ENCODE measurements at places on chromosomes 5 and 9. TPM values are rescaled to one million over a fixed set of nuclear protein-coding genes. Genes with fewer than 3 reads are reported as not detected.

GRCh38 chr5:119129770-119130169 lies 58.9 kb downstream of the DMXL1 start:
- no peaks in the 10 kb centered on the region for H3K27me3 ChIP-seq
- peaks cover 33% of the 10 kb centered on the region for H3K36me3 ChIP-seq
- DNase-seq = no peak
- no peak overlapping the region for H3K4me3 ChIP-seq
- H3K4me1 ChIP-seq = no peaks in the 10 kb centered on the region

- no peak for DNase-seq
- no peaks in the 10 kb centered on the region for H3K27me3 ChIP-seq
- H3K4me3 ChIP-seq = no peak overlapping the region
- H3K4me1 ChIP-seq = no peaks in the 10 kb centered on the region
These were observed 277.1 kb downstream of the BRINP1 start for GRCh38 chr9:119092125-119092524.

DNA sequence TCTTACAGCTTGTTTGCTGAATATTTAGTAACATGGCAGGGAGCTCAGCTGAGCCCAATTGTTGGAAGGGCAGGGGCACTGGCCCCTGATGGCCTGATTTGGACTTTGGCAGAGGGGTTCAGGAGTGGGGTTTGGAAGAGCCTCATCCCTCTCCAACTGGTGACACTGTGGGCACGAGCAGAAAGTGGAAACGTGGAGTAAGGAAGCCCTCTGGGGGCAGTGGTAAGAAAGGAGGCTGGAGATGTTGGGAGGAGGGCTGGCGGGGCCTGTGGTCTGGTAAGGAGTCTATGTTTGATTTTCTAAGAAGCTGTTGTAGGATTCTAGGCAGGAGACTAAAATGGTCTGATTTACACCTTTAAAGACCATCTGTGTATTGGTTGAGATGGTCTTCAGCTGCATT lies 208.9 kb downstream of the HSPA4 start:
- no peak overlapping the region for H3K27ac ChIP-seq
- H3K4me1 ChIP-seq = no peaks in the 10 kb centered on the region

GRCh38 chr5:178211095-178212048 lies 7.0 kb downstream of the HNRNPAB start:
- H3K27ac ChIP-seq = no peak overlapping the region
- peaks cover 9% of the 10 kb centered on the region for H3K4me1 ChIP-seq
- DNase-seq = no peak
- no peaks in the 10 kb centered on the region for H3K27me3 ChIP-seq
- no peak overlapping the region for H3K4me3 ChIP-seq

GRCh38 chr5:112533362-112533761 lies 114.3 kb upstream of the EPB41L4A start:
- H3K4me3 ChIP-seq = no peak overlapping the region

- no peak overlapping the region for H3K27ac ChIP-seq
- no peak overlapping the region for H3K4me3 ChIP-seq
- no peak for DNase-seq
- no peaks in the 10 kb centered on the region for H3K36me3 ChIP-seq
- H3K4me1 ChIP-seq = no peaks in the 10 kb centered on the region
These were observed 606.3 kb upstream of the ITGA1 start for GRCh38 chr5:52181403-52181802.

- H3K4me3 ChIP-seq = no peak overlapping the region
- H3K36me3 ChIP-seq = no peaks in the 10 kb centered on the region
- DNase-seq = no peak
- H3K27me3 ChIP-seq = no peaks in the 10 kb centered on the region
These were observed 52.4 kb downstream of the SLIT3 start for GRCh38 chr5:169248550-169248949.

DNA sequence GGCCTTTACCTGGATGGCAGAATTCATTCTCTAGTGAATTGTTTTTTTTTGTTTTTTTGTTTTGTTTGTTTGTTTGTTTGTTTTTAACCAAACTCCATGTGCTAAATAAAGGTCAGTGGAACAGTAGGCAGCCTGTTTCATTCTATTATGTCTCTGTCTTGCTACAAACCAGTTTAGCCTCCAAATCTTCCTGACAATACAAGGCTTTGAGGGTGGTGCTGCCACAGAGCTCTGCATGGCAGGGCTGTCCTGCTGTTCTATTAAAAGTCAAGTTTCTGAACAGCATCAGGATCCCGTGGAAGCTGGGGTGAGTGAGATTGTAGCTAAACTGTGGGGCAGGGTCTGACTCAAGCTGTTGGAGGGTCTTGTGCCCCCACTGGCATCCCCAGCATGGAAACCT lies 144.1 kb upstream of the MAST4 start:
- H3K4me1 ChIP-seq = no peaks in the 10 kb centered on the region
- H3K27me3 ChIP-seq = no peaks in the 10 kb centered on the region
- no peak overlapping the region for H3K4me3 ChIP-seq
- no peaks in the 10 kb centered on the region for H3K36me3 ChIP-seq

DNA sequence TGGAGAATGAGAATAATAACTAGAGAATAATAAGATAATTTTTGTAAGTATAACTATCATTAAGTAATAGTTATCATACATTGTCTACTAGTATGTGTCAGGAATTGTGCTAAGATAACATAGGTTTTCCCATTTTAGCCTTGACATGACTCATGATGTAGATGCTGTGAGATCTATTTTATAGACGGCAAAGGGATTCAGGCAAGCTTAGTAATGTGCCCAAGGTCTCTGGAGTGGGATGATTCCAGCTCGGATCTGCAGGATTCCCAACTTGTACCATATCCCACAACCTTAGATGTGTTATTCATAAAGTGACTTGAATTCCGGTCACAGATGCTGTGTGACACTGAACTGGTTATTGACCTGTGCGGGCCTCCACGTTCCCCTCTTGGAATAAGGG lies 51.5 kb downstream of the IL31RA start:
- no peak overlapping the region for H3K4me3 ChIP-seq
- H3K4me1 ChIP-seq = no peaks in the 10 kb centered on the region
- H3K27me3 ChIP-seq = no peaks in the 10 kb centered on the region
- no peak overlapping the region for H3K27ac ChIP-seq
- H3K36me3 ChIP-seq = no peaks in the 10 kb centered on the region

DNA sequence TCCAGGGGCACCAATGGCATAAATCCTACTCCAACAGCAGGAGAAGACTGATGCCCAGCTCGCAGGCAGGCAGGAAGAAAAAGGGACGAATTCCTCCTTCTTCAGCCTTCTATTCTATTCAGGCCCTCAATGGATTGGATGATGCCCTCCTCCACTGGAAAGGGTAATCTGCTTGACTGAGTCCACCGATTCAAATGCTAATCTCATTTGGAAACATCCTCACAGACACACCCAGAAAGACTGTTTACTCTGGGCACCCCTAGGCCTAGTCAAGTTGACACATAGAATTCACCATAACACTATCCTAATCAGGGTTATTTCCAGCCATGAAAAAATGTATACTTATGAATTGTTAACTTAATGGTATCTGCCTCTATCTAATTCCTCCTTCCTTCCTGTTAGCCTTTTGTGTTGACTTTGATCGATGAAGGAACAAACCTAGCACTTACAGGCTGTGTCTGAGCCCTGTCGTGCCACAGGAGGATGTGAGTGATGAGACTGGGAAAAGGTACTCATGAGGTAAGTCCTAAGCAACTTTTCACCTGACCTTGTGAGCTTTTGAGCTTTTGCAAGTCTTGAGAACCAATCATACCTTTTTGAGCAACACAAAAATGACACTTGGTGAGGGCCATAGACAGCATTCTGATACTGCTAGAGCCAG lies 36.5 kb downstream of the FOXD1 start:
- no peak for DNase-seq
- no peak overlapping the region for H3K27ac ChIP-seq
- peaks cover 1% of the 10 kb centered on the region for H3K4me1 ChIP-seq
- H3K4me3 ChIP-seq = no peak overlapping the region

- H3K36me3 ChIP-seq = no peaks in the 10 kb centered on the region
- no peaks in the 10 kb centered on the region for H3K4me1 ChIP-seq
- H3K4me3 ChIP-seq = no peak overlapping the region
These were observed 152.5 kb upstream of the NFIB start for GRCh38 chr9:14466429-14466818.

DNA sequence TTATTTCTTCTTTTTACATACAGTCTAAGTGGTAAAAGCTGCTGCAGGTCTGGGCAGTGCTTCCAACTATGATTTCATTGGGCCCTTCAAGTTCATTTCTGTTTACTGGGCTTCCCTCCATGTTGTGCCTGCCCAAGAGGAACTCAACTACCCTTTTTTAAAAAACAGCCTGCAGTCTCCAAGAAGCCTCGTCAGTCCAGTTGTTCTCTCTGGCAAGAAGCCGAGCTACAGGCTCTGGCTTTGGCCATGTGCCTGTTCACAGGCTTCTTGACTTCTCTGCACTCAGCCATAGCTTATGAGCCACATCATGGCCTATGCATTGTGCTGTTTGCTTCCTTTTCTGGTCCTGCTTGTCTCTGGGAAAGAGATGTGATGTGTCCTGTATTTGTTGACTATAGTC lies 119.7 kb upstream of the PJA2 start:
- H3K27me3 ChIP-seq = no peaks in the 10 kb centered on the region
- H3K36me3 ChIP-seq = no peaks in the 10 kb centered on the region
- no peaks in the 10 kb centered on the region for H3K4me1 ChIP-seq
- DNase-seq = peak; percentile 19

GRCh38 chr9:136853596-136854112 lies 1.5 kb downstream of the MAMDC4 start:
- peaks cover 11% of the 10 kb centered on the region for H3K4me1 ChIP-seq
- no peaks in the 10 kb centered on the region for H3K36me3 ChIP-seq
- no peak for DNase-seq
- H3K4me3 ChIP-seq = no peak overlapping the region
- H3K27ac ChIP-seq = no peak overlapping the region

- no peak overlapping the region for H3K27ac ChIP-seq
- no peak for DNase-seq
- no peaks in the 10 kb centered on the region for H3K27me3 ChIP-seq
- H3K36me3 ChIP-seq = no peaks in the 10 kb centered on the region
- no peak overlapping the region for H3K4me3 ChIP-seq
- H3K4me1 ChIP-seq = no peaks in the 10 kb centered on the region
These were observed 142.0 kb downstream of the GLIS3 start for GRCh38 chr9:4157584-4158499.

DNA sequence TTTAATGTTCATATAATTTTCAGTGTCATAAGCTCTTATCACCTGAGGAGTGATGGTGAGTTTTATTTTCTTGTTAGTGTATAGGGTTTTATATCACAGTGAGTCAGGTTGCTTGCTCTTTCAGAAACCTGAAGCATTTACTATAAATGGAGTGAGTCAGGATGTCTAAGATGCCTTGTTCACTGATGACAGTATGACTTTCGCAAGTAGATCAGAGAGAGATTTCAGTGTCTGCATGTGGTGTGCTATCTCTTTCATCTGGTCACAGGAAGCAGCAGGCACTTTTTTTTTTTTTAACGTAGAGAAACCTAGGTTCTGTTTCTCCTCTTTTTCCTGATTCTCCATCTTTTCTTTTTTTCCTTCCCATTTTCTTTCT lies 237.1 kb downstream of the DMRTA1 start:
- no peak overlapping the region for H3K4me3 ChIP-seq
- H3K27ac ChIP-seq = no peak overlapping the region
- no peaks in the 10 kb centered on the region for H3K36me3 ChIP-seq
- H3K27me3 ChIP-seq = no peaks in the 10 kb centered on the region
- no peaks in the 10 kb centered on the region for H3K4me1 ChIP-seq

GRCh38 chr5:57718155-57718554 lies 235.5 kb upstream of the ACTBL2 start:
- no peak overlapping the region for H3K4me3 ChIP-seq
- no peaks in the 10 kb centered on the region for H3K36me3 ChIP-seq
- no peak overlapping the region for H3K27ac ChIP-seq
- DNase-seq = no peak
- H3K4me1 ChIP-seq = no peaks in the 10 kb centered on the region

- H3K4me1 ChIP-seq = no peaks in the 10 kb centered on the region
- H3K27me3 ChIP-seq = no peaks in the 10 kb centered on the region
- H3K36me3 ChIP-seq = no peaks in the 10 kb centered on the region
- H3K27ac ChIP-seq = no peak overlapping the region
- H3K4me3 ChIP-seq = no peak overlapping the region
- DNase-seq = no peak
These were observed 31.1 kb downstream of the SEC61B start for GRCh38 chr9:99253134-99253533.

DNA sequence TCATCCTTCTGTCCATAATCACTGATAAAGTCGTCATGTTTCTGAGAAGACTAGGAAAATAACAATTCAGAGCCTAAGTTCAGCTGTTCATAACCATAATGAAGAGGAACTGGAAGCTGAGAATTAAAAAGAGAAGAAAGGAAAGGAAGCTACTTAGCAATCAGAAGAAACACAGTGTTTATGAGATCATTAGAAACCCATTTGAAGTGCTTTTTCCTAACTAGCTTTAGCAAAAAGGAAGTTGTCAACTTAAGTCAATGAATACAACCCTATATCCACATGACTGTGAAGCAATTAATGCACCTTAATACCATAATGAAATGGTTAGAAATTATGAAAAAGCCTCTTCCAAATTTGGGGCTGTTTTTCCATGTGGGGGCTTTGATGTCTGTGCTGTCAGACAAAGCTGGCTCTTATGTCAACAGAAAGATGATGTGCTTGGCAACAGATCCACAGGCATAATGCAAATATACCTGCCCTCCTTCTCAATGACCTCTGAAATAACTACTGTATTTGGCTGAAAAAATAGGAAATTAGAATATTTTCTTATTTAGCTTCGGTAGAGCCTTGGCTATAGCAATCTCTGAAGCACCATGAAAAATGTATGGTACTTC lies 463.5 kb downstream of the RASEF start:
- no peak for DNase-seq
- no peak overlapping the region for H3K27ac ChIP-seq
- H3K4me3 ChIP-seq = no peak overlapping the region
- H3K4me1 ChIP-seq = no peaks in the 10 kb centered on the region
- H3K27me3 ChIP-seq = no peaks in the 10 kb centered on the region

DNA sequence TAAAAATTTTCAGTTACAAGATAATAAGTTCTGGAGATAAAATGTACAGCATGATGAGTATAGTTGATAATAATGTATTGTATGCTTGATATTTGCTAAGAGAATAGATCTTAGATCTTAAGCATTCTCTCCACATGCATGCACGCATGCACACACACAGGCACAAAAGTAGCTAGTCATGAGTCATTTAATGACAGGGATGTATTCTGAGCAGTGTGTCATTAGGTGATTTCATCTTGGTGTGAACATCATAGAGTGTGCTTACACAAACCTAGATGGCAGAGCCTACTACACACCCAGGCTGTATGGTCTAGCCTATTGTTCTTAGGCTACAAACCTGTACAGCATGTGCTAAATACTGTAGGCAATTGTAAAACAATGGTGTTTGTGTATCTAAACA lies 124.2 kb downstream of the PTTG1 start:
- no peaks in the 10 kb centered on the region for H3K36me3 ChIP-seq
- H3K27ac ChIP-seq = no peak overlapping the region
- no peak for DNase-seq
- no peaks in the 10 kb centered on the region for H3K27me3 ChIP-seq

- H3K4me1 ChIP-seq = no peaks in the 10 kb centered on the region
- H3K27me3 ChIP-seq = no peaks in the 10 kb centered on the region
- H3K36me3 ChIP-seq = no peaks in the 10 kb centered on the region
- no peak overlapping the region for H3K27ac ChIP-seq
- no peak overlapping the region for H3K4me3 ChIP-seq
- DNase-seq = no peak
These were observed 137.1 kb upstream of the ZNF618 start for GRCh38 chr9:113738893-113739604.

- H3K36me3 ChIP-seq = no peaks in the 10 kb centered on the region
- no peaks in the 10 kb centered on the region for H3K27me3 ChIP-seq
- no peak overlapping the region for H3K4me3 ChIP-seq
- H3K27ac ChIP-seq = no peak overlapping the region
- no peak for DNase-seq
These were observed 57.9 kb downstream of the DOCK8 start for GRCh38 chr9:272251-273213.

The DRD1 gene
- 0.11 TPM for total RNA-seq

The C5orf52 gene
- not detected for total RNA-seq

The CLINT1 gene
- 16.4 TPM for total RNA-seq

The GCNT4 gene
- total RNA-seq = 0.43 TPM

The GAPVD1 gene
- total RNA-seq = 18.9 TPM

The PDCD1LG2 gene
- total RNA-seq = 1.1 TPM

The DBH gene
- not detected for total RNA-seq

The ACTBL2 gene
- not detected for total RNA-seq
